Stimulated activated CD4-positive, alpha-beta T cell treated with anti-CD3 and anti-CD28 coated beads, Interleukin-4, amount 100 ng/mL, for 24 hours (primary cell): ENCODE measurements at places on chromosomes 7 and 10.

GRCh38 chr10:74255888-74256357 is 104.9 kb downstream of the ADK start:
- no peak for DNase-seq

- DNase-seq = no peak
Measured at GRCh38 chr7:90574820-90575187, 21.3 kb upstream of the CDK14 start.

GRCh38 chr7:117212969-117213877 is 109.6 kb downstream of the WNT2 start:
- peak; percentile 34 for DNase-seq

DNA sequence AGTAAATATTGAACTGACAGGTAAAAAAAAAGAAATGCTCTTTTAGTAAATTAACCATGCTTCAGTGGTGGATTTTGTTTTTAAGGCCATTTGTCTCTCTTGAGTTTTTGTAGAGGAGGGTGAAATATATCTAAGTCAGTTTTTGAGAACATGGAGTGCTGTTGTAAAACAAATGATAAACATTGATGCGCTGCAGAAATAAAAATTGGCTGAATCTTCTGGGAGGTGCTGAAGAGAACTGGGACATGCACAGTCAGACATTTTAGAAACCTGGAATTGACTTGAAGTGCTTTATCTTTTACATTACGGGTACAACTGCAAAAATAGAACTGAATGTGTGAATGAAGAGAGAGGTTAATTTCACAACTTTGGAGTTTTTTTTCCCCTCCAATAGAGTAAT is 203.0 kb upstream of the HDAC9 start:
- DNase-seq = no peak

DNA sequence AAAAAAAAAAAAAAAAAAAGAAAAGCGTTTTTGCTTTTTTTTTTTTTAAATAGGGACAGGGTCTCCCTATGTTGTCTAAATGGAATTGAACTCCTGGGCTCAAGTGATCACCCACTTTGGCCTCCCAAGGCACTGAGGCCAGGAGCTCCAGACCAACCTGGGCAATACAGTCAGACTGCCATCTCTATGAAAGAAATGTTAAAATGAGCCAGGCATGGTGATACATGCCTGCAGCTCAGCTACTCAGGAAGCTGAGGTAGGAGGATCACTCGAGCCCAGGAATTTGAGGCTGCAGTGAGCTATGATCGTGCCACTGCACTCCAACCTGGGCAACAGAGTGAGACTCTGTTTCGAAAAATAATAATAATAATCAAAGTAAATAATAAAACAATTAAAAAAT is 16.5 kb upstream of the LMTK2 start:
- DNase-seq = no peak

- DNase-seq = peak; percentile 63
Measured at GRCh38 chr10:130127364-130128061, 8.7 kb upstream of the GLRX3 start.

GRCh38 chr10:122267849-122268737 is 3.0 kb upstream of the BTBD16 start:
- DNase-seq = peak; percentile 41

GRCh38 chr7:98774884-98775283 is 94.9 kb downstream of the TMEM130 start:
- DNase-seq = no peak

- DNase-seq = no peak
Measured at GRCh38 chr10:79420974-79421688, 24.3 kb downstream of the ZCCHC24 start.

- peak; percentile 62 for DNase-seq
Measured at GRCh38 chr7:148699024-148699781, 500 bp downstream of the CUL1 start.

- DNase-seq = peak; percentile 24
Measured at GRCh38 chr10:89206402-89207180, 526 bp downstream of the CH25H start.

- DNase-seq = peak; percentile 38
Measured at GRCh38 chr10:63265222-63265617, 132.1 kb downstream of the NRBF2 start.

DNA sequence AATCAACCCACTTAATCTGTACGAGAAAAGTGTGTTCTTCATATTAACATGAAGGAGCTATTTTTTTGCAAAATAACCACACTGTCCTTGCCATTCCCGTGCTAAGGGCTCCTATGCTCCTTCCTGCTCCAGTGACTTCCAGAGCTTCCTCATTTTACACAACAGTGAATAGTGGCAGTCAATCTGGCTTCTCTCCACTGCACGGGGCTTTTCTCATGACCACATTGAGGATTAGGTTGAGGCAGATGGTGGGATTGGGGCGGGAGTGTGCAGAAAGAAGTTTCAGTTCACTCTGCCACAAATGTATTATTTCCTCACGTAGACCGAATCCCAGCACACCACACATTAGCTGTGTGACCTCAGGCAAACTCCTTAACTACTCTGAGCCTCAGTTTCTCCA is 235.1 kb downstream of the ARHGAP12 start:
- no peak for DNase-seq

- DNase-seq = no peak
Measured at GRCh38 chr7:11539853-11540252, 292.1 kb downstream of the THSD7A start.

GRCh38 chr7:77702513-77702912 is 6.3 kb downstream of the RSBN1L start:
- DNase-seq = no peak
